Activated T-helper 2 cell treated with anti-CD3 and anti-CD28 coated beads, Interferon-gamma antibody, Interleukin-2, Interleukin-4, amounts not matched to agents 10 μg/mL and 5 μg/mL and 100 μg/mL, durations not matched to agents 14 hours and 24 hours and 36 hours (primary cell): ENCODE measurements at places on chromosomes 13 and 19. TPM values are rescaled to one million over a fixed set of nuclear protein-coding genes. Genes with fewer than 3 reads are reported as not detected.

DNA sequence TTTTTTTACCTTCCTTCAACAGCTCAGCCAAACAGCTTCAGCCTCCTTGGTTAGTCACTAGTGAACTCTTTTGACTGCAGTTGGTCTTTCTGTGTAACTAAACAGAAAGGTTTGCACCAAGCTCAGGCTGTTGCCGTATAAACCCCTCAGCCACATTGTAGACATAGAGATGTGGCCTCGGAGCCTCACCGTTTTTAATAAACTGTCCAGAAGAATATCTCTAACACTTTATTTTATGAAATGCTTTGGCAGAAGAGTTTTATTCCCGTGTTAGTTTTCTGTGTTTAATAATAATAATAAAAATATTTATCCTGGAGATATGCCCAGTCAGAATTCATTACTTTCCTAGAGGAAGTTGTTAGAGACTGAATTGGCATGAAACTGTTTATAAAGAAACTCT lies 171.7 kb upstream of the MAB21L1 start:
- DNase-seq = no peak
- no peaks in the 10 kb centered on the region for H3K4me1 ChIP-seq
- no peaks in the 10 kb centered on the region for H3K36me3 ChIP-seq
- no peak overlapping the region for H3K27ac ChIP-seq
- no peaks in the 10 kb centered on the region for H3K27me3 ChIP-seq

DNA sequence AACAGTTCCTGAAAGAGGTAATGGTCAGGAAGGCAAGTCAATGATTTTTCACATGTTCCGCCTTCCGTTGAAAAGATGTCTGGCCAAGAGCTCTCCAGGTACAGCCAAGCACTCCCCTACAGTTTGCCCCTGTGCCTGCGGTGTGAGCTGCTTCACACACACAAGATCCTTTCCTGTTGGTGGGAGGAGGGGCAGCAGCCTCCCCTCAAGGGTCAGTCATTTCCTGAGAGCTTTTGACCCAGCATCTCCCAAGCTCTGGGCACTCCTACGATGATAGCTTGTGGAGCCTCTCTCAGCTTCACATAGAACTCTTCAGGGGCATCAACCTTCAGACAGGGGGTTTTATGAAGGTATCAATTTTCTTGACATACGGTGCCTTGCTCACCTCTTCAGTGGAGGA lies 86.9 kb downstream of the DOCK9 start:
- H3K36me3 ChIP-seq = peaks cover 48% of the 10 kb centered on the region
- no peak overlapping the region for H3K4me3 ChIP-seq
- peaks cover 19% of the 10 kb centered on the region for H3K4me1 ChIP-seq
- no peaks in the 10 kb centered on the region for H3K27me3 ChIP-seq
- no peak for DNase-seq
- H3K27ac ChIP-seq = peak overlapping the region; percentile 15

GRCh38 chr13:113064534-113065405 lies 40.8 kb upstream of the F7 start:
- H3K36me3 ChIP-seq = no peaks in the 10 kb centered on the region
- no peaks in the 10 kb centered on the region for H3K4me1 ChIP-seq
- no peaks in the 10 kb centered on the region for H3K27me3 ChIP-seq
- H3K27ac ChIP-seq = no peak overlapping the region
- DNase-seq = no peak

Gene C19orf33
- 2.0 TPM in 1 of 2 replicates, not detected in the other for total RNA-seq

GRCh38 chr13:110453797-110454196 lies 107.7 kb downstream of the RAB20 start:
- peaks cover 12% of the 10 kb centered on the region for H3K27me3 ChIP-seq
- DNase-seq = no peak
- H3K27ac ChIP-seq = no peak overlapping the region
- no peak overlapping the region for H3K4me3 ChIP-seq
- no peaks in the 10 kb centered on the region for H3K36me3 ChIP-seq

GRCh38 chr13:105144020-105144419 lies 1391.4 kb downstream of the EFNB2 start:
- DNase-seq = no peak
- no peaks in the 10 kb centered on the region for H3K27me3 ChIP-seq
- H3K4me1 ChIP-seq = peaks cover 13% of the 10 kb centered on the region
- H3K36me3 ChIP-seq = no peaks in the 10 kb centered on the region
- no peak overlapping the region for H3K4me3 ChIP-seq

DNA sequence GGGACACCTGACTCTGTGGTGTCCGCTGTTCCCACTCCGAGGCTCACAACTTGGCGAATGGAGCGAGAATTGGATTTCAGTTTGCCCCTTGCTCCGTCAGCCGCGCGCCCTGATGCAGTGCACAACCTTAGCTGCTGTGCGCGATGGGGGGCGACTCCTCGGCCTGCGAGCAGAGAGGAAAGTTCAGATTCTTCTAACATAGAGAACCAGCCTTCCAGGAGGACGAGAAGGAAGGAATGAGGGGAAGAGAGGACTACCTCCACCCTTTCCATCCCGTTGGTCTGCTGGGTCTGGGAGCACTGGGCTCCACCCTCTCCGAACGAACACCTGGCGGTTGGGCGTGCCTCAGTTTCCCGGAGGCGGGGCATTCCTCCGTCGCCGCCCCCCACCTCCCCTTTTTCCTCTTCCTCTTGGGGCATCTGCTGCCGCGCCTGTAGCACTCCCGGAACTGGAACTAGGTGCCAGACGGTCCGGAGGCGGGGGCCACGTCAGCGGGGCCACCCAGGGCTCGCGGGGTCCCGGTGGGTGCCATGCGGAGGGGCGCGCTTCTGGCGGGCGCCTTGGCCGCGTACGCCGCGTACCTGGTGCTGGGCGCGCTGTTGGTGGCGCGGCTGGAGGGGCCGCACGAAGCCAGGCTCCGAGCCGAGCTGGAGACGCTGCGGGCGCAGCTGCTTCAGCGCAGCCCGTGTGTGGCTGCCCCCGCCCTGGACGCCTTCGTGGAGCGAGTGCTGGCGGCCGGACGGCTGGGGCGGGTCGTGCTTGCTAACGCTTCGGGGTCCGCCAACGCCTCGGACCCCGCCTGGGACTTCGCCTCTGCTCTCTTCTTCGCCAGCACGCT lies at the start of gene KCNK6:
Gene KCNK6 (plus strand): TSS at position 425 of the 838 bp plus-strand sequence. CDS start 106 bp downstream, at position 531.
- peak within 1 kb of the TSS; percentile 49 for H3K27ac ChIP-seq
- peaks cover 46% of the 10 kb centered on the region for H3K4me1 ChIP-seq
- H3K27me3 ChIP-seq = no peaks in the 10 kb centered on the region
- peak within 1 kb of the TSS; percentile 86 for H3K4me3 ChIP-seq
- H3K36me3 ChIP-seq = peaks cover 20% of the 10 kb centered on the region
- peak; percentile 49 for DNase-seq

DNA sequence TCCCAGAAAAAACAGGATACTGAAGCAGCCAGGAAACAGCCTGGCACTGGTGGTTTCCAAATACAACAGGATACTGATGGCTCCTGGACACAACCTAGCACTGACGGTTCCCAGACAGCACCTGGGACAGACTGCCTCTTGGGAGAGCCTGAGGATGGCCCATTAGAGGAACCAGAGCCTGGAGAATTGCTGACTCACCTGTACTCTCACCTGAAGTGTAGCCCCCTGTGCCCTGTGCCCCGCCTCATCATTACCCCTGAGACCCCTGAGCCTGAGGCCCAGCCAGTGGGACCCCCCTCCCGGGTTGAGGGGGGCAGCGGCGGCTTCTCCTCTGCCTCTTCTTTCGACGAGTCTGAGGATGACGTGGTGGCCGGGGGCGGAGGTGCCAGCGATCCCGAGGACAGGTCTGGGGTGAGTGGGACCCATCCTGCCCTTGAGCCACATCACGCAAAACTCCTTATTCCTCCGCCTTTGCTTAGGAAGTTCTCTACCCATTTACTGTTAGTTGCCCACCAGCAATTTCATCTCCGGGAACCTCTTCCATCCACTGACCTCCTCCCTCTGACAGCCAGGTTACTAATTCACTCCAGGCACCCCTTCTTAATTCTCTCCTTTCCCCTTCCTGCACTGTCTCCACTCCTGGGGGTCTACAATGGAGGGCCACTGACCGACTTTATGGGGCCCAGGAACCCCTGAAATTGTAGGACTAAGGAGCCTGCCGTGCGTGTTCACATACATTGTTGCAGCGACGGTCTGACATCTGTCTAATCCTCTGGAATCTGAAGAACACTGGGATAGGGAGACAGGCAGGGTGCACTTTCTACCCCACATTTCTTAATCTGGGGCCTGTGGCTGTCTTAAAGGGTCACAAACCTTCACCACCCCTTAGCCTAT lies 1.2 kb downstream of the ITPKC start:
- peak overlapping the region; percentile 94 for H3K4me3 ChIP-seq
- peak overlapping the region; percentile 56 for H3K27ac ChIP-seq
- H3K27me3 ChIP-seq = no peaks in the 10 kb centered on the region
- DNase-seq = no peak
- peaks cover 52% of the 10 kb centered on the region for H3K4me1 ChIP-seq

GRCh38 chr13:40152145-40152544 lies 496.7 kb downstream of the COG6 start:
- H3K4me3 ChIP-seq = no peak overlapping the region
- no peaks in the 10 kb centered on the region for H3K27me3 ChIP-seq
- H3K36me3 ChIP-seq = no peaks in the 10 kb centered on the region

Gene FFAR1
- 0.09 and 0.21 TPM in 2 replicates for total RNA-seq

GRCh38 chr13:34417896-34418295 lies 524.2 kb upstream of the NBEA start:
- DNase-seq = no peak
- no peaks in the 10 kb centered on the region for H3K27me3 ChIP-seq
- no peak overlapping the region for H3K27ac ChIP-seq
- no peaks in the 10 kb centered on the region for H3K36me3 ChIP-seq
- no peak overlapping the region for H3K4me3 ChIP-seq

DNA sequence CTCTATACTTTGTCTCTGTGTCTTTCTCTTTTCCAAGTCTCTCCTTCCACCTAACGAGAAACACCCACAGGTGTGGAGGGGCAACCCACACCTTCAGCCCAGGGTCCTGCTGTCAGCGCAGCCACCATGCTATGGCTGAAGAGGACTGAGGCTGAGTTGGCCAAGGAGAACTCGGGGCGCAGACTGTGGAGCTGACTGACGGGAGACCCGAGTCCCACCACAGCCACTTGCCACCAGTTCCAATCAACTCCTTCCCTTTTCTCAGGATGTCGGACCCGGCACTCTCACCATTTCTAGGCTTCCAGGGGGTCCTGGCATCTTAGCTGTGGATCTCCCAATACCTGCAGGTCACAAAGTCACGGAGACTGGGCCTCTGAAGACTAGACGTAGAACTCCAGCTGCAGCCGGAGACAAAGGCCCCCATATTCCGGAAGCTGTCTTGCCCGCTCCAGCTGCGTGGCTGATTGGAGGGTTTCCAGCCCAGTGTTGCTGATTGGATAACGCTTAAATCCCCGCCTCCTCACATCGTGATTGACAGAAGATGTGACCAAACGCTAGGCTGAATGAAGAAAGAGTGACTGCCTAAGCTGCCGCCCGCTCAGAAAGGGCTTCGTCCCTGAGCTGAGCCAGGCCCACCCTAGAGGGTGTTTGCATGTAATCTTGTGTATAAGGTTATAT lies 63.6 kb downstream of the ZNF429 start:
- H3K4me1 ChIP-seq = peaks cover 6% of the 10 kb centered on the region
- H3K36me3 ChIP-seq = peaks cover 29% of the 10 kb centered on the region
- peak overlapping the region; percentile 96 for H3K27ac ChIP-seq
- H3K4me3 ChIP-seq = peak overlapping the region; percentile 97
- DNase-seq = peak; percentile 77

GRCh38 chr13:27619728-27620376 lies 477 bp downstream of the LNX2 start:
- no peak for DNase-seq
- peak overlapping the region; percentile 84 for H3K27ac ChIP-seq
- no peaks in the 10 kb centered on the region for H3K27me3 ChIP-seq
- peak overlapping the region; percentile 90 for H3K4me3 ChIP-seq
- peaks cover 34% of the 10 kb centered on the region for H3K36me3 ChIP-seq

DNA sequence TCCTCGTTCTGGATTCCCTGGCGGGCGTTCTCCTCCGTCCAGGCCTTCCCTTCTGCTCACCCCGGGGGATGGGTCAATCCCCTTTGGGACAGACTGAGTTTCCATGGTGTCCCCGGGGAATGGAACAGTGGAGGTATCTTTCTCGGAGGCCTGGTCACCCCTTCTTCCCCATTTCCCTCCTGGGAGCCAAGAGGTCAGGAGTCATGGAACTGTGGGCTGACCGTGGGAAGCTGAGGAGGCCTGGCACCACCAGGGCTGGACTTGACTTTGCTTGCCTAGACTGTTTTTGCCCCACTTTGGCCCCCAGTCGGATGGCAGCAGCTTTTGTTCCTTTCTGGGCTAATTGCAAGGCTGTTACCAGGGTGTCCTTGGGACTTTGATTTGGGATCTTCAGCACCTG lies 2.0 kb downstream of the NACC1 start:
- peak overlapping the region; percentile 86 for H3K4me3 ChIP-seq
- H3K27me3 ChIP-seq = no peaks in the 10 kb centered on the region
- DNase-seq = no peak
- peak overlapping the region; percentile 60 for H3K27ac ChIP-seq
- H3K36me3 ChIP-seq = peaks cover 40% of the 10 kb centered on the region

Gene NKG7
- total RNA-seq = 332 and 342 TPM in 2 replicates

DNA sequence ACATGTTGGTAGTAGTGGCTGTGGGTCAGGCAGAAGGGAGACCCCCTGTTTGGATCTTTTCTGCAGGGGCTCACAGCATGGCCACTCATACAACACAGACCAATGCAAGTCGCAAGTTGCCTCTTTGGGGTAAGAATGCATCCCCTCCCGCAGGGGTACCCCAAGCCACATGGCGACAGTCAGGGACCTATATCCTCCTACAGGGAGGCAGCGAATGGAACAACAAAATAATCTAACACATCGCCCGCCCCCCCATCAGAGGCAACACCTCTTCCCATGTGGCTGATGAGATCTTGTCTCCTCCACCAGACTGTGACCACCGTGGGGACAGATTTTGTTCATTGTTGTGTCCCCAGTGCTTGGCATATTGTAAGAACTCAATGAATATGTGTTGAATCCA lies 40.7 kb upstream of the PNMA8B start:
- DNase-seq = no peak
- peaks cover 4% of the 10 kb centered on the region for H3K4me1 ChIP-seq
- no peak overlapping the region for H3K4me3 ChIP-seq
- no peaks in the 10 kb centered on the region for H3K36me3 ChIP-seq

DNA sequence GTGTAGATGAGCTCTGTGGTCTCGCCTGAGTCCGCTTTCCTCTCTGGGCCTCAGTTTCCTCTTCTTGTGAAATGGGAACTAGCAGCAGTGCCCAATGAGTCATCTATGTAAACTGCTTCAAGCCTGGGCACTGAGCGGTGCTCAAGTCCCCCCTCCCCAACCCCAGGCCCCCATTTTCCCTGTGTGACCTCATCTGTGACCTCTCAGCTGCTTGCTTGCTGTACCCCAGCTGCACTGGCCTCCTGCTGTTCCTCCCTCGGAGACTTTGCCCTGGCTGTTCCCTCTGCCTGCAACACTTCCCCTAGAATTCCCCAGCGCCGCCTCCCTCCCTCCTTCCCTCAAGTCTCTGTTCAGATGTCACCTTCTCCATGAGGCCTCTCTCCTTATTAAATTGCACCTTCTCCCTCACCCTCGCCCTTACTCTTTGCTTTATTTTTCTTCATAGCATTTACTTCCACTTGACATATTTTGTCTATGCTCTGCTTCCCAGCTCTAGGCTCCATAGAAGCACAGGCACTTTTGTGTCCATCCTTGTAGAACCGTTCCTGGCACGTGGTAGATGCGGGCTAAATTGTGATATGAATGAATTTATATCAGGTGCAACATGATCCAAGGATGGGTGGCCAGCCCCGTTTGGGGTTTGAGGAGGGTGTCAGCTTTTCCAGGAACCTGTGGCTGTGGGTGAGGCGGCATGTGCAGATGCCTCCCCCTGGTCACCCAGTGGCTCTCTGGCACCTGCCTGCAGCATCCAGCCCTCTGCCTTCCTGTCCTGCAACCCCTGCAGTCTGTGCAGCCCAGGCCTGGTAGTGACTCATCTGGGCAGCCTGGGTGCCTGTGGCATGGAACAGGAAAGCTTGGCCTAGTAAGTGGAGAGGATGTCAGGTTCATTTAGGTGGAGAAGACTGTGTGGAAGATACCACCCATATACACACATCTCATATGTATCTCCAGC lies 26.3 kb downstream of the SIPA1L3 start:
- no peaks in the 10 kb centered on the region for H3K27me3 ChIP-seq
- no peak for DNase-seq
- H3K27ac ChIP-seq = no peak overlapping the region
- H3K36me3 ChIP-seq = no peaks in the 10 kb centered on the region
